ENCODE measurements at places on chromosomes 4 and X. TPM values are rescaled to one million over a fixed set of nuclear protein-coding genes. Genes with fewer than 3 reads are reported as not detected.

Gene NSUN7
- 0.73 TPM for total RNA-seq

Gene KLHL13
- total RNA-seq, result 0.63 TPM

Gene DIAPH2
- 31.0 TPM for total RNA-seq

Gene PLK4
- total RNA-seq, result 4.4 TPM

Gene ZNF674
- 0.94 TPM for total RNA-seq

Gene GAGE12G
- not detected for total RNA-seq

Gene RAB9B
- under 0.01 TPM for total RNA-seq

Gene HSFX3
- total RNA-seq, result not detected

Gene ZBTB49
- 19.1 TPM for total RNA-seq

Gene HAND2
- total RNA-seq, result not detected

Gene CXCL6
- not detected for total RNA-seq

Gene KCND1
- total RNA-seq, result 1.2 TPM

Gene CLGN
- total RNA-seq, result 0.42 TPM

Gene POU4F2
- total RNA-seq, result not detected

Gene POU3F4
- not detected for total RNA-seq

Gene PNMA5
- not detected for total RNA-seq

Gene CT45A2
- not detected for total RNA-seq

Gene SHOX
- not detected for total RNA-seq

Gene SYN1
- total RNA-seq, result 0.21 TPM

Gene LEF1
- total RNA-seq, result 327 TPM
